ENCODE measurements at places on chromosomes 1 and 21.
A peak's percentile ranks its signal among the peaks of the same experiment; 100 is the strongest.

DNA sequence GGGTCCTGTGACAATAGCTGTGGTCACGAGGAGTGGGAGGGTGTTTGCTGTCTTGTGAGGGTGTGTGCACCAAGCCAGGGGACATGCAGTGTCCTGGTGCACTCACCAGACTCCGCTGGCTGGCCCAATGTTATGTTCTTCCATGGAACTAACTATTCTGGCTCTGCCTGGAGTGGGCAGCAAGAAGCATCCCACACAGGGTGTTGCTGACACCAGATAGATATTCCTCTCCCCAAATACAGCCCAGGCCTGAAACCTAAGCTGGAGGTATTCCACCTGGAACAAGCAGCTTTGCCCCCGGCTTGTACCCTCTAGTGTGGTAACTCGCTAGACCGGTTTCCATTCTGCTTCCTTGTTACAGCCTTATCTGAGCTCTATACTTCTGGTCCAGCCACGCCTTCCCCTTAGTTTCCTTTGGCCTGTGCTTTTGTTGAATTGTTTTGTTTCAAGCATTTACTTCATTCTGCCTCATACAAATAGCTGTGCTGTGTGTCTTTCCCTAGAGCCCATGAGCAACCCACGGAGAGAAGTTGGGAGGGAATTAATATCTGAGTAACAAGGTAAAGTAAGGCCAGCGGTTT lies 14.7 kb upstream of the LY9 start:
- peak; percentile 81 for DNase-seq

GRCh38 chr1:162733336-162733590 lies 57.2 kb upstream of the HSD17B7 start:
- no peak for DNase-seq

DNA sequence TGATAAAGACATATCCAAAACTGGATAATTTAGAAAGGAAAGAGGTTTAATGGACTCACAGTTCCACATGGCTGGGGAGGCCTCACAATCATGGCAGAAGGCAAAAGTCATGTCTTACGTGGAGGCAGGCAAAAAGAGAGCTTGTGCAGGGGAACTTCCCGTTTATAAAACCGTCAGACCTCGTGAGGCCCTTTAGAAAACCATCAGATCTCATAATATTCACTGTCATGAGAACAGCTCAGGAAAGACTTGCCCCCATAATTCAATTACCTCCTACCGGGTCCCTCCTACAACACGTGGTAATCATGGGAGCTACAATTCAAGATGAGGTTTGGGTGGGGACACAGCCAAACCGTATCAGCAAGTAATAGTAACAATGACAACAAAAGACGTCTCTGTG lies 88.2 kb upstream of the SLC25A33 start:
- no peak for DNase-seq

DNA sequence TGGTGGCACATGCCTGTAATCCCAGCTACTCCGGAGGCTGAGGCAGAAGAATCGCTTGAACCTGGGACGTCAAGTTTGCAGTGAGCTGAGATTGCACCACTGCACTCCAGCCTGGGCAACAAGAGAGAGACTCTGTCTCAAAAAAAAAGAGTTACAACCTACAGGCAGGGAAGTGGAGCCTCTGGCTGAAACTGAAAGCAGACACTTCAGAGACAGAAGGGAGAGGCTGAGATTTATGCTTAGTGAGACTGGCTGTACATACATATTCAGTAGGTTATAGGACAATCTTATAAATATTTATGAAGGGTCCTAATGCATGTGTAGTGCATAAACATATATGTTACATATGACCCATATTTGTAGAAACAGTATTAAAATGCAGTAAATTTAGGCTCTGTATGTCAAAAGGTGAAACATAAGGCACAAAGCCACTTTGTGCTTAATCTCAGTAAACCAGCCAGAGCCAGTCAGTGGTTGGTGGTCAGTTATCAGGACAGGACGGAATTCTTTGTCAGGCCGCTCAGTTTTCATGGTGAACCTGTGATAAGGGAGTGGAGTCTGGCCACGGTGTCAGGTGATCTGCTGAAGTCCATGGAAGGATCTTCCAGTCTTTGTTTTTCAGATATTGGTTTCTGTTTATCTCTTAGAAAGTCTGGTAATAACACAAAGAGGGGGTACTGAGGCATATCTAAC lies 13.7 kb downstream of the RHEX start:
- DNase-seq, result no peak

DNA sequence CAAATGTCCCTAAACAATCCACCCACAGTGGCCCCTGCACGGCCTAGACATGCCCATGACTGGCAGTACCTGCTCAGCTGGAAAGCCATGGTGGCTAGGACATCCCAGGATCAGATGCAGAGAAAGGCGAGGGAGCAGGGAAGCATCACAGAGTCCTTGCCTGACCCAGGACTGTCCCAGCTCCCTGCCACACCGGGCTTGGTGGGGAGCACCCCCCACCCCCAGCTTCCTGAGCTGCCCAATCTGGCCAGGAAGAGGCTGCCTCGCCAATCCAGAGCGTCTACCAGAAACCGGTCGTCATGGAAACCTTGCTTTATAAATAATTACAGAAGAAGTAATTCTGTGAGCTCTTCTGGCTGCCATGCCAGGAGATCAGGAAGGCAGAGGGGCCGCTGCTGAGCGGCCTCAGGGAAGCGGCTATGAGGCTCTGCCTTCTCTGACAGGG lies 34.8 kb downstream of the ACOT7 start:
- DNase-seq, result peak; percentile 56

DNA sequence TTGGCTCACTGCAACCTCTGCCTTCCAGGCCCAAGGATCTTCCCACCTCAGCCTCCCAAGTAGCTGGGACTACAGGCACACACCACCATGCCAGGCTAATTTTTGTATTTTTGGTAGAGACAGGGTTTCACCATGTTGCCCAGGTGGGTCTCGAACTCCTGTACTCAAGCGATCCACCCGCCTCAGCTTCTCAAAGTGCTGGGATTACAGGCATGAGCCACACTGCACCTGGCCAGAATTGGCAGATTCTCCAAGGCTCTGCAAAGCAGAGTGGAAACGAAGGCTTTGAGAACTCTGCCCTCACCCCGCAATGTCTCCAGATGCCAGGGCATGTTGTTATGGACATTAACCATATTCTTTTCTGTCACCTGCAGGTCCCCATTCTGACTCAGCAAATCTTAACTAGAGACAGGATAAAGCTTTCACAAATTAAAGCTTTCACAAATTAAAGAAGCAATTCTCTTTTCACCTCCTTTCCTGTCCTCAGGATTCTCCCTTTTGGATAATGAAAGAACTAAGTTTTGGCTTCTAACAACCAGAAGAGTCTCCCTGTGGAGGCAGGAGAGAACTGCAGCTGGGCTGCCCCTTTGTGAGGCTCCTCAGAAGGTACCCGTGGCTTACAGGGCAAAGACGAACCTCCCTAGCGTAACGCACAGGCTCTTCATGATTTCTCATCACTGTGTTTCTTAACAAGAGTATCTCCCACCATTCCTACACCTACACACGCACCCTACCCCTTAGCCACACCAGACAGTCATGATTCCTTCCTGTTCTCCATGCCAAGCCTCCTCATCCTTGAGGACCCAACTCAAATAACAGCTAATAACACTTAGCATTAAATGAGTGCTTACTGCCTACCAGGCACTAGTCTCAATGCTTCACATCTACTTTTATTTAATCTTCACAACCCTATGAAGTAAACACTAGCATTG lies 29.8 kb downstream of the GPA33 start:
- peak; percentile 4 for DNase-seq

GRCh38 chr1:87176087-87176486 lies 152.6 kb upstream of the LMO4 start:
- DNase-seq, result no peak

DNA sequence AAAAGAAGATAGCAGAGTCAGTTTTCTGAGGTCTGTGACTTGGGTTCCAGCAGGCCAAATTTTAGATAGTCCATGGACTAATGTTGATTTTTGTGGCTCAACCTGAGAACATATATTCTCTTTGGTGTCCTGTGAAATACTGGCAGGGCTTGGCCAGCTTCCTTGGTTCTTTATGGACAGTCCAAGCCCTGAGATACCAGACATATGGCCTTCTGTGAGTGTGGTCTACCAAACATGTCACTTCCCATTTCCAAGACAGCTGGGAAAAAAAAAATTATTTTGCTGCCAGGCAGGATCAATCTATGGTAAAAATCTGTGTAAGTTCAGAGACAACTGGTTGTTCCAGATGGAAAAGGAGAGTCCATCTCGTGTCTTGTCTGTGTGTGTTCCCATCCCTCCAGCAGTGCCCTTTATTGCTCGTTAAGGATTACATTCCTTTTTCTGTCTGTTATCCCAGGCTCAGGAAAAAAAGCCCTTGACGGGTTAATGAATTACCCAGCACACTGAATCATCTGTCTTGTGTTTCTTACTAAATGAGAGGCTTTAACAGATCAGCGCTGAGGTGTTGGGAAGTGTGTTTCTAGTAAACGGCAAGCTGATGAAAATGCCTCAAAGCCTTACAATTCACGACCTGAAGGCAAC lies 33.4 kb upstream of the XPR1 start:
- peak; percentile 45 for DNase-seq

- DNase-seq, result peak; percentile 3
Measured at GRCh38 chr21:18318156-18318555, 73.5 kb downstream of the CHODL start.

DNA sequence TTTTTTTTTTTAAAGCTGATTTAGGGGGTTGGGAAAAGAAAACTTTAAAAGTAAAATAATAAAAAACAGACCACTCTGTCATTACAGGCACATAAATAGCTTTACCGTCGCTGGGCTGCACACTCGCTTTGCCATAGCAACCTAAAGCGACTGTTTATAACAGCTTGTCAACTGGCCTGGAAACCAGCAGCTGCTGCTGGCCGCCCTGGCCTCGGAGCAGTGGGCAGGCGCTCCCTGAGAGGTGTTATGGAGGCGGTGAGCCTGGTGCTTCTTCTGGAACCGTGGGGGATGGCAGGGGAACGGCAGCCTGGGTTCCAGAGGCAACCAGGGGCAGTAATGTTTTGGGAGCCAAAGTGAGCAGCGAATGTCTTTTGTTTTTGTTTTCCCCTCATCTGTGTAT lies 45.7 kb downstream of the ATP2B4 start:
- DNase-seq, result no peak

DNA sequence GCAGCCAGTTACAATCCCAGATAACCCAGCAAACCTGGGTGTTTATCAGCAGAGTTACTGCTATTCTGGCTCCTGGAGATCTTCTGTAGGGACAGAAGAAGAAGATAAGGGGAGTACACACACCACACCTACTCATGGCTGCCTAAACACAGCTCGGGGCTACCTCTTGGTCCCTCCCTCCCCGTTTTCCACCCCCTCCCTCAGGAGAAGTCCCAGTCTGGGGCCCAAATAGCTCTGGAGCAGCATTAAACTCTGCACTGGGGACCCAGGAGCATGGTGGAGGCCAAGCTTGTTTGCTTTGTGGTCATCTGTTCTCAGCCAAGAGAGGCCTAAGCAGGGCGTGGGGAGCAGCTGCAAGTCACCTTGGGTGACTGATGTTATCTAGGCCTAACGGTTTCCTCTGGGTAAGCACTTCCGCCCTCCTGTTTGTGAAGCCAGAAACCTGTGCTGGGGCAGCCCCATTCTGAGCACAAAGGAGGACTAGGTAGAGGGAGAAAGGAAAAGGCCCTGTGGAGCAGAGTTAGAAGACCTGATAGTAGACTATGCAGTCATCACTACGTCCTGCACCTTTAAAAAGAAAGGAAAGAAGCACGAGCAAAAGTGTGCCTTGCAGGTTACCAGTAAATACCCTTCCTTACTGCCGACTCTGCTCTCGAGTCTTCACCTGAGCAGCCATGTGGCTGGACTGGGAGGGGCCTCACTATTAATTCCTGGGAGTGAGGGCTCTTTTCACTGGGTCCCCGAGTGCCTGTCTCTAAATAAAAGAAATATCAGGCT lies 2.0 kb upstream of the RCSD1 start:
- no peak for DNase-seq

GRCh38 chr1:230191079-230191804 lies 124.2 kb downstream of the GALNT2 start:
- no peak for DNase-seq

DNA sequence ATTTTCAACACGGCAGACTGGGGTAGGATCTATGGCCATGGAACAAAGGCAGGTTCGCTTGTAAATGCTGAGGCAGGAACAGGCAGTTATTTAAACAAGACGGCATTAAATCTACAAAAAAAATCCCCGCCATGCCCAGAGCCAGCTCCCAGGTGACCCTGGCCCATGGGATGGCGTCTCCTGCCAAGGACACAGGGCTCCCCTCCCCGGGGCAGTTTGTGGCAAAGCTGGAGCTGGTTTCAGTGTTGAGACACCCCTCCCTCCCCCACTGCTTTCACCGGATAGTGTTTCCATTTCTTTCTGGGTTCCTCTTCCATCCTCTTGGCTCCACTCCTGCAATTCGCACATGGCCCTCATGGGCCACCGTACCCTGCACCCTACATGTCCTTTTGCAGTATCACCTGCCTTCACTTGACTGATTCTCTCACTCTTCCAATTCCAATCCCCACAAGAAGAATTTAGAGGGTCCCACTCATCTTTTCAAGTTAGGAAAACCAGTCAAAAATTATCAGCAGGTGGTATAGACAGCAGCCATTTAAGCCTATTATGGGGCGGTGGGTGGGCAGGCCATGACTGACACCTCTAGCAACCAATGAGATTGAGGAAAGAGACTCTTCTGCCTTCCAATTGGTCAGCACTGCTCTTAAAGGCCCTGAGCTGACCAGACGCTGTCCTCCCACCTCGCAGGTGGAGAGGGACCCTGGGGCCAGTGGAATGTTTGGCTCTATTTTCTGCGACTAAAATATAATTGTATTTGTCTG lies 52.0 kb downstream of the OLIG1 start:
- no peak for DNase-seq

DNA sequence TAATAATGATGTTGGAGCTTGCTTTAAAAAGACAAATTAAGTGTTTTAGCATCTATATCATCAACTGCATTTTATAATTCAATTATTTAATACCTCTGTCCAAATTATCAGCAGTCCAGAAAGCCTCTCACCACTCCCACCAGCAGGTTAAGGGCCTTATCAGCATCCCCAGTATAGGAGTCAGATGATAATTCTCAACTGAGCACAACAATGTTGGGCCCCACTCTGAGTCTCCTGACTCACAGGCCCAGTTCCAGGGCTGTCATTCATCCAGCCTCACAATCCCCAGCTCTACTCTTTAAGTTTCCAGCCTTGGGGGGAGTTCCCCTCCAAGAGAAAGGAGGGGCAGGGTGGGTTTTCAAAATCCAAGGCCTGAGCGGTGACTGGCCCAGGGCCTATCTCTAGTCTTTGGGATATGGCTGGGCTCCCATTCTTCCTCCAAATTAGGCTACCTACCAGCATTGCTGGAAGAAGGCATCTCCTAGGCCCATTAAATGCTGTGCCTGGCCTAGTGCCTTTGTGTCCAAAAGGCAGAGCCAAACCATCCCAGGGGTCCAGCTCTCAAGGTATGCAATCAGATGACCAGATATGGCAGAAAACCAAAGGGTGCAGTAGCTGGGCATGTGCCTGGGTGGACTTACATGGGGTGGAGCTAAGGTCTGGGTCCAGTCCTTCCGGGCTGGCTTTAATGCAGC lies 134.1 kb downstream of the GLUL start:
- no peak for DNase-seq

DNA sequence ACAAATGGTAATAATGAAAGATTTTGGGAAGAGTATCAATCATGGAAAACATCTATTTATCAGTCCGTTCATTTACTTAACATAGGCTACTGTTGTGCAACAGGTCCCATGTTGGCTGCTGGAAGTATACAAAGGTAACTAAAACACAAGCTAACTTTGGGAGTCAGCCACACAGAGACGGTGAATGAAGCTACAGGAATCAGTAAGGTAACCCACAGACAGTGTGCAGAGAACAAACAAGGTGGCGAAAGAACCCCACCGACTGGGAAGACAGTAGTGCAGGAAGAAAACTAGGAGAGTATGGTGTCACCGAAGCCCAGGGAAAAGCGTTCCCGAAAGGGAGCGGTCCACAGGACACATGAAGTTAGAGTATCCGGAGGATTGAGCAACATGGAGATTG lies 342.3 kb downstream of the SMYD3 start:
- no peak for DNase-seq

GRCh38 chr21:40176724-40177123 lies 309.5 kb downstream of the PCP4 start:
- DNase-seq, result no peak

Data from epithelial cell of esophagus (primary cell).